ENCODE measurements at places on chromosomes 5 and 9.

DNA sequence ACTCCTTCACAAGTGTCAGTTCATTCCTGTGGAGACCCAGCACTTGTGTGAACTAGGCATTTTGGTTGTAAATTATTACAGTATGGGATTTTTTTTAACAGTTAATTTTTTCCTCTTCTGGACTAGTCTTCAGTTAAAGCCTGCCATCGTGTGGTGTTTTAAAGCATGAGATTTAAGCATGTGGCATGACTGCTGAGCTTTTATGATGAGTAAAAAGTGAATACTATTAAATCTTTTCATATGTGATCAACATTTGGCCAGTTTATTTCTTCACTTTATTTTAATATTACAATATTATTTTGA lies 25.0 kb downstream of the LMNB1 start:
- DNase-seq: no peak

DNA sequence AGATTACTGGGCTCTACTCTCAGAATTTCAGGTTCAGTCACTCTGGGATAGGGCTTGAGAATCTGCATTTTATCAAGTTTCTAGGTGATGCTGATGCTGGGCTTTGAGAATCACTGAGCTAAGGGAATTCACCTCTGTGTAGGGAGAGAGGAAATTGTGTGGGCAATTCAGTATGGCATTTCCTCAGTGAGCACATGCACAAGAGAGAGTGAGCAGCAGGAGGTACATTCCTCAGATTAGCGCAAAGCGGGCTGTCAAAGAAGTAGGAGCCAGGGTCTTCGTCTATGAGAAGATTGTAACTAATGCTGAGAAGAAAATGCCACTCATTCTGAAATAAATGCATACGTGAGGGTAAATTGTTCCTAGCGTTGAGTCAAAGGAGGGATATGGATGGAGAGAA lies 175.9 kb downstream of the KIF4B start:
- no peak for DNase-seq

- no peak for DNase-seq
Observed at GRCh38 chr5:100516285-100516684, 18.9 kb upstream of the FAM174A start.

GRCh38 chr5:1312206-1312605 lies 17.3 kb upstream of the TERT start:
- DNase-seq: peak; percentile 21

- DNase-seq: no peak
Observed at GRCh38 chr9:134319306-134320125, 6.7 kb upstream of the RXRA start.

- DNase-seq: no peak
Observed at GRCh38 chr5:173643964-173644363, 27.5 kb upstream of the BOD1 start.

- no peak for DNase-seq
Observed at GRCh38 chr5:142904416-142904815, 134.2 kb downstream of the ARHGAP26 start.

- no peak for DNase-seq
Observed at GRCh38 chr5:169602535-169602934, 19.0 kb downstream of the SPDL1 start.

GRCh38 chr5:150789450-150789849 lies 10.9 kb downstream of the SMIM3 start:
- no peak for DNase-seq

GRCh38 chr5:17415321-17415758 lies 82.7 kb upstream of the TAF11L2 start:
- no peak for DNase-seq

GRCh38 chr5:58649716-58650115 lies 66.8 kb downstream of the RAB3C start:
- DNase-seq: no peak

GRCh38 chr9:13485068-13485596 lies 205.6 kb upstream of the MPDZ start:
- DNase-seq: no peak

DNA sequence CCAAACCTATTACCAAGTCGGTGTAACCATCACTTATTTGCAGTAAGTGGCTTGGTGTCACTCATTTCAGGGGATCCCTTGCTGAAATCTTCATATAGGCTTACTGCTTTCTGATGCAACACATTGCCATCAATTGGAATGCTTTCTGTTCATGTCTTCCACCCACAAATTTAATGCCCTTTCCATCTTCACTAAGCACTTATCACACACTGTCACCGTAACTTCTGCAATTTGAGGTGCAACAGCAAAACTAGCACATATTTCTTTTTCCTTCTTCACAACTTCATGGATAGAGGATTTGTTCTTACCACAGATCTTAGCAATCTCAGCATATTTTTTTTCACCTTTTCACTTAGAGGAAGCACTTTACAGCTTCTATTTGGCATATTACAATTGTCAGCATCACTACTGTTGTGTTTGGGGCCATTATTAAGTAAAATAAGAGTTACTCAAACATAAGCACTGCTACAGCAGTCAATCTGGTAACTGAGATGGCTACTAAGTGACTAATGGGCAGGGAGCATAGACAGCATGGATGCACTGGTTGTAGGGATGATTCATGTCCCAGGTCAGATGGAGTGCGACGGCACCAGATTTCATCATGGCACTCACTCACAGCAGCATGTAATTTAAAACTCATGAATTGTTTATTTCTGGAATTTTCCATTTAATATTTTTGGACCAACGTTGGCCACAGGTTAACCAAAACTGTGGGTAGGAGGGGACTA lies 70.1 kb downstream of the PIP5K1B start:
- no peak for DNase-seq

- DNase-seq: no peak
Observed at GRCh38 chr9:76534026-76534425, 75.0 kb downstream of the GCNT1 start.

DNA sequence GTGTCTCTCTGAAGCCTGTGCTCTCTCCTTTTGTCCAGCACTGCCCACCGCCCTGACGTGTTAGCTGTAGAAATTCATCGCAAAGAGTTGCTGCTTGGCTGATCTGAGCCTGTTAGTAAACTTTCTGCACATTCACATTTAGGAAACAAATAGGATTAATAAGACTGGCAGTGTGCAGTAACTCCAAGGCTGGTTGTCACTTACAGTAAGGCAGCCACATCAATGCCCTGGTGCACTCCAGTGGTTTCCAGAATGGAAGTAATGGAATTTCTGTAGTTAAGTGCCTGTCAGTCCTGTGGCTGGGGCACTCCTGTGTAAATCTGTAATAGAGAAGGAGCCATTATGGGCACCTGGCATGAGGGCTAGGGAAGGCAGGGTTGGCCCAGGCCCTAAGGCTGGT lies 70.6 kb downstream of the DOCK2 start:
- DNase-seq: no peak

DNA sequence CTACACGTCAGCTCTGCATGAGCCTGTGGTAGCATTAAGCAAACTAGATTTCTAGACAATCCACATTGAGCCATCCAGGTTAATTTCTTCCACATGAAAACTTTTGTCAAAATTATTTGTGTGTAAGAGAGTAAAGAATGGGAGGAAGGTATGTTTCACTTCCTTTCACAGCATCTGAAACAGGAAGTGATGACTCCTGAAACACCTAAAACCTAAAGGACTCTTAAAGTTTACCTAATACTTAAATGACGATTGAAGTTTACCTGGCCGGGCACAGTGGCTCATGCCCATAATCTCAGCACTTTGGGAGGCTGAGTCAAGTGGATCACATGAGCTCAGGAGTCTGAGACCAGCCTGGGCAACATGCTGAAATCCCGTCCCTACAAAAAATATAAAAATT lies 223.8 kb downstream of the CEMIP2 start:
- no peak for DNase-seq

DNA sequence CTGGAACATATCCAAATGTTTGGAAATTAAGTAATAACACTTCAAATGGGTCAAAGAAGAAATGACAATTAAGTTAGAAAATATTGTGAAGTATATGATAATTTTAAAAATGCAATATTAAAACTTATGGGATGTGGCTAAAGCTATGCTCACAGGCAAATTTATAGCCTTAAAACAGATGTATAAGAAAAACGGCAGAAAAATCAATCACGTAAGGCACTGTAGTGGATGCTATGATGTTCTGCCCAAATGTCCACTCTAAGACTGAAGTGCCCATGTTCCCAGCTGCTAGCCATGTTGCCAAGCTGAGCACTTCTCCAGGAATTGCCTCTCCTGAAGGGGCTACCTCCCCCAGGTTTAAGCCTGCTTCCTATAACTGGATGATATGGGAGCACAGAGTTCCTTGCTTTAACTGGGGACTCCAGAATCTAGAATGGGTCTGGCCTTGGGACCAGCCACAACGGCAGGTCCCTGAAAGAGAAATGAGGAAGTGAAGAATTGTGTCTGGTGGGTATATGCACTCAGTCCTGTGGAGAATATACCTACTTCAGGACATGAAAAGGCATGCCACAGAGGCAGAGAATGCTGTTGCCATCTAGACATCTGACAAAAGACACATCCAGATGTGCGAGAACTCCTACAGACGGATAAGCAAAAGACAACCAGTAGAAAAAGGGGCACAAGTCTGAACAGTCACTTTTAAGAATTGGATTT lies 78.2 kb upstream of the RXRA start:
- DNase-seq: no peak

DNA sequence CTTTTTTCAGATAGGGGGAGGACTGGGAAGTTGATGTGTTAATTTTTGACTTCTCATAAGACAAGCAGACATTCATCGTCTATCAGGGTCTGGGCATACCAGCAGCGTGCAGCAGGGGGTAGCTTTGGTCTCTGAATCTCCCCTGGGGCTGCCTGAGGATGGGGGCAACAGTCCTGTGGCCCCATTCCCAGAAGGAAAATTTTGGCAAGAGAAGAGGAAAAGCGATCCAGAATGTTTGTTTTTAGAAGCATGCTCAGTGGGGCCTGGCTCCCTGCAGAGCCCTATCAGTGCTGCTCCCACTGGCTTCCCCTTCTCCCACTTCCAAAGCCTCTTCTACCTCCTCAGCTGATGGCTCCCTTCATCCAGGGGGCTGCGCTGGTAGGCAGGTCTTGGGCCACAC lies 194.8 kb upstream of the IL12B start:
- DNase-seq: no peak

DNA sequence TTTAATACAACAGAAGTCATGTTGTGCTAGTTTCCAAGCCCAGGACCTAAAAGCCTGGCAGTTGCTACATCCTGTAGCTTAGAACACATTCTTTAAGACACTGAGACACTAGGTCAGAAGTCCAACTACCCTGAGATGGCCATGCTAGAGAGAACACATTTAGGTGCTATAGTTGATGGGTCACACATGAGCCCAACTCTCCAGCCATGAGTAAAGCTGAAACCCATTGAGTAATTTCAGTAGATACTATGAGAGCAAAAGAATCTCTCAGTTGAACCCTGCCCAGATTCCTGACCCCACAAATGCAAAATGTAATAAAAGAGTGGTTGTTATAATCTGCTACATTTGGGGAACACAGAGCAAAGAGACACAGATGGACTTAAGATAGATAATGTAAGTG lies 164.4 kb downstream of the SEMA5A start:
- DNase-seq: no peak

DNA sequence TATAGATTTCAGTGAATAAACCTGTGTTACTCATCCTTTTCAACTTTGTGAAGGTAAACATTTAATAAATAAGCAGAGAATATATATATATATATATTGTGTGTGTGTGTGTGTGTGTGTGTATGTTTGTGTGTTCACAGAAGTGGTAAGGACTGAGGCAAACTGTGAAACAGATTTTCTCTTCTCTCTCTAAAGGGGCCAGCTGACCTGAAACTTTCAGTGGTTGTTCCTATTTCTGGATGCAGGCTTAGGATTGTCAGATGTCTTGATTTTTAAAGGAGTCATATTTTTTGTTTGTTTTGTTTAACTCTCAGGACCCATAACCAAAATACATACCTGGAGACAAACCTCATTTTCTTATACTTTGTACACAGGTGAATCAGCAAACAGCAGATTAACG lies 714.9 kb upstream of the MEF2C start:
- no peak for DNase-seq

GRCh38 chr9:108783326-108783725 lies 72.5 kb downstream of the ACTL7B start:
- DNase-seq: no peak

GRCh38 chr5:175564716-175565115 lies 86.4 kb downstream of the SFXN1 start:
- no peak for DNase-seq

GRCh38 chr9:112501287-112501686 lies 14.7 kb downstream of the KIAA1958 start:
- no peak for DNase-seq

DNA sequence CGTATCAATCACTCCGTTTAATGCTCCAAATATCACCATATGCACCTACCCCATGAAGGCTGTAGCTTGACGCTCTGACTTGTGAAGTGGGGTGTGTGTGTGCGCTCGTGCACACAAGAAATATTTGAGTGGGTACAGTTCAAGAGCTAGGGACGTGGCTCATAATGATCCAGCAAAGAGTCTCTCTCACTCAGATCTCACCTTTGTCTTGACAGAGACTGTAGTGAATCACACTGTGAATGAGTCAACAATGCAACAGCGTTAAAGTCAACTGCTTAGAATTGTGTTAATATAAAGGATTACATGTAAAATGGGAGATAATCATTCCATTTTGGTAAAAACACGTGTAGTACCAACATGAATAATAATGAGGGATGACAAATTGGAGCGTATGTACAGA lies 119.4 kb downstream of the MED27 start:
- DNase-seq: no peak

DNA sequence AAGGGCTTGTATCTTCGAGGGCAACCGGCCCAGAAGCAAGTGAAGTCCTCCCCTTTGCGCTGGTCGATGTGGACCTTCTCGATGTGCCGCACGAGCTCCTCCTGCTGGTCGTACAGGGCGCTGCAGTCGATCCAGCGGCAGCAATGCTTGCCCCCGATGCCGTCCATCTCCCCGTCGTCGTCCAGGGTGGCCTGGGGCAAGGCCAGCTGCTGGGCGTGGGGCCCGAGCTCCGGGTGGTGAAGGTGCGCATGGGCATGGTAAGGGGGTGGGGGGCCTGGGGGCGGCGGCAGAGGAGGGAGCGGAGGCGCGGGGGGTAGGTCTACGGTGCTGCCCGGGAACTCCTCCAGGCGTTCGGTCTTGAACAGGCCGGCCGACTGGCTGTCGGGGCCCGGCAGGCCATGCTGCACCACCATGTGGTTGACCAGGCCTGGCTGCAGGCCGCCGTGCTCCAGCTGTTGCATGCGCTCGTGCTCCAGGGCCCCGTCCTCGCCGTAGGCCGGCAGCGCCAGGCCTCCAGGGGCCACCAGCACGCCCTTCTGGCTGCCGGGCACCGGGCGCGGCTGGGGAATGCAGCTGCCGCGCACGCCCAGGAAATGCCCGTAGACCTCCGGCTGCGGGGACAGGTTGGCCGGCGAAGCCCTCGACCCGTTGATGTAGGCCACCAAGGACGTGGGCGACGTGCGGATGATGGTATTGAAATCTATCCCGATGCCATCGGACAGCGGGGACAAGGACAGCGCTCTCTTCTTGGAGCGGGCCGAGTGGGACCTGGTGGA lies 181.8 kb downstream of the GLIS3 start:
- DNase-seq: peak; percentile 10

- DNase-seq: no peak
Observed at GRCh38 chr9:91790917-91791316, 159.1 kb downstream of the ROR2 start.

- DNase-seq: no peak
Observed at GRCh38 chr5:136195971-136196820, 3.2 kb upstream of the SMIM32 start.
